ENCODE measurements at places on chromosomes 7 and 10. TPM values are rescaled to one million over a fixed set of nuclear protein-coding genes. Genes with fewer than 3 reads are reported as not detected.
A peak's percentile ranks its signal among the peaks of the same experiment; 100 is the strongest.

The CYP2W1 gene
- not detected for total RNA-seq

The AKR1C1 gene
- 0.12 TPM for total RNA-seq

GRCh38 chr7:69684369-69685292, 86.4 kb downstream of the AUTS2 start:
- DNase-seq = no peak

DNA sequence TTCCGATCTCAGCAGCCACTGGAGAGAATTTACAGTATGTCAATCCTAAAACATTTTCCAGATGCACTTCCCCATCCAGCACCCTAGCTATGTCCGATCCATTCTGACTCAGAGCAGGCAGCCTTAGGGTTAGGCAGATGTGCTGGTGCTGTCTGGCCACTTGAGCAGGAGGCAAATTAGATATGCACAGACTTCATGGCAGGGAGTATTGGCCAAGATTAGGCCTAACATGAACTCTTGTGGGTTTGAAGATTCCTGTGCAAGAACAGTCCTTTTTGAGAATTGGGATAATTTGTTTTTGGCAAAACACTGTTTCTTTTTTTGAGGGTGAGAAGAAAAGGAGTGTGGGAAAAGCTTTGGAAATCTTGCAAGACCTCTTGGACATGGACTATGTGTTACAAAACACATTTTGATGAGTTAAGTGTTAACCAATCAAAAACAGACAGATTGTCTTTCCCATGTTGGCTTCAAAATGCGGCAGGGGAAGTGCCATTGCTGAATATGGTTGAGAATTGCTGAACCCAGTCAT, 218.6 kb upstream of the INHBA start:
- DNase-seq = no peak

The TMEM184A gene
- not detected for total RNA-seq

DNA sequence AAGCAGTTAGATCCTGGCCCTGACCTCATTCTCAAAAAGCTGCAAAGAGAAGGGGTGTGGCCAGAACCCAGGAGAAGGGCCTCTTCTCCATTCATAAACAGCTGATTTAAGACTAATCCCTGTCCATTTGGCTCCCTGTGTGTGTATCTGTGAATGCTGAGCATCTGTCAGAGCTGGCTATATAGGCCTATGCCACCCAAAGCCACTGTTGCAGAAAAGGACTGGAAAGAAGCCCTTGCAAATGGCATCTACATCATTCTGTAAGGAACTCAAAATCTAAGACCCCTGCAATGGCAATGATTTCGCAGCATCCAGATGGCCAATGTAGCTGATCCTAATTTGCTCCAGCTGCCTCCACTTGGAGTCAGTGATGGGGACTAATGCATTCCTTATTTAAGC, 384.5 kb downstream of the KCNMA1 start:
- DNase-seq = no peak

DNA sequence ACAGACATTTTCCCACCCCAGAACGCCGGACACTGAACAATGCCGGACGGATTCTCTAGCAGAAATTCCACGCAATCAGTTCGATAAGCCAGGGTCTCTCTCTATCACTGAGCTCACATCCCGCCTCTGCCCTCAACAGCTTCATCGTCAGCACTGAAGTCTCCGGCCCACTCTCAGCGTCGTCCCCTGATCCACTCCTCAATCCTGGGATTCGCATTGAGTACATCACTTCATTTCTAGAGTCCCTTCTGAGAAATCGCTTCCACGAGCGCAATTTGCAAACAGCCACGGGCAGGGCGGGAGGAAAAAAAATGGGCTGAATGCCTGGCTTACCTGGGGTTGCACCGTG, 365 bp downstream of the YME1L1 start:
- DNase-seq = peak; percentile 51

The NEBL gene
- not detected for total RNA-seq

DNA sequence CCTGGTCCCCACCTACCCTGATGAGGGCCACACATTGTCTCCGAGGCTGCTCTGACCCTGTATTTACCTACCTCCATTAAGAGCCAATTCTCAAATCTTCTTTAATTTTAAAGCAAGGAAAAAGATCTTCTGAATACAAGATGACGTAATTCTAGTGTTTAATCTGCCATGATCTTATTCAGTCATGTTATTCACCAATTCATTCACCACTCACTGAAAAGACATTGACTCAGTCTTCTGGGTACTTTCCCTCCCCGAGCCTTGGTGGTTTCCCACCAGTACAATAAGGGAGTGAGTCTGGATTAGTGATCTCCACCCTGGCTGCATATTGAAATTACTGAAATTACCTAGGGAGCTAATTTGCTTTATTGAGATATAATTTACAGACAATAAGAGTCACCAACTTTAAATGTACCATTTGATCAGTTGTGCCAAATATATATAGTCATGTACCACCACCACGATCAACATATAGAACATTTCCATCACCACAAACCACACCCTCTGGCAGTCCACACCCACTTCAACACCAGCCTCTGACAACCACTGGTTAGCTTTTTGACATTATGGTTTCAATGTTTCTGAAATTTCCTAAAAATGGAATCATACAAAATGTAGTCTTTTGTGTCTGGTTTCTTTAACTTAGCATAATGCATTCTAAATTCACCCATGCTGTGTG, 117.5 kb upstream of the UNC5B start:
- peak; percentile 69 for DNase-seq

DNA sequence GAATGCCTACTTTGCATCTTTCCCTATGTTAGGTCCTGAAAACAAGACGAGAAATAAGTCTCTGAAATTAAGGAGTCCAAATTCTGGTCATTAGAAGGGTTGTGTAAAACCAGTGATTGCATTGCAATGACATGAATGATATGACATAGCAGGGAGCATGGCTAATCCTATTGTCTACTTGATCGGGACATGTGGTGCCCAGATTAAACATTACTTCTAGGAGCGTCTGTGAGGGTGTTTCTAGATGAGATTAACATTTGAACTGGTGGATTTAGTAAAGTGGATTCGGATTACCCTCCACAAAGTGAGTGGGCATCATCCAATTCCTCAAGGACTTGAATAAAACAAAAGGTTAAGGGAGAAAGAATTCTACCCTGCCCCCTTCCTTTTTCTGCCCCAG, 434.9 kb upstream of the KLF6 start:
- DNase-seq = no peak

The PGAM2 gene
- 0.27 TPM for total RNA-seq

GRCh38 chr10:91541481-91541880, 91.4 kb downstream of the PPP1R3C start:
- no peak for DNase-seq

The SFTPA1 gene
- total RNA-seq = not detected

DNA sequence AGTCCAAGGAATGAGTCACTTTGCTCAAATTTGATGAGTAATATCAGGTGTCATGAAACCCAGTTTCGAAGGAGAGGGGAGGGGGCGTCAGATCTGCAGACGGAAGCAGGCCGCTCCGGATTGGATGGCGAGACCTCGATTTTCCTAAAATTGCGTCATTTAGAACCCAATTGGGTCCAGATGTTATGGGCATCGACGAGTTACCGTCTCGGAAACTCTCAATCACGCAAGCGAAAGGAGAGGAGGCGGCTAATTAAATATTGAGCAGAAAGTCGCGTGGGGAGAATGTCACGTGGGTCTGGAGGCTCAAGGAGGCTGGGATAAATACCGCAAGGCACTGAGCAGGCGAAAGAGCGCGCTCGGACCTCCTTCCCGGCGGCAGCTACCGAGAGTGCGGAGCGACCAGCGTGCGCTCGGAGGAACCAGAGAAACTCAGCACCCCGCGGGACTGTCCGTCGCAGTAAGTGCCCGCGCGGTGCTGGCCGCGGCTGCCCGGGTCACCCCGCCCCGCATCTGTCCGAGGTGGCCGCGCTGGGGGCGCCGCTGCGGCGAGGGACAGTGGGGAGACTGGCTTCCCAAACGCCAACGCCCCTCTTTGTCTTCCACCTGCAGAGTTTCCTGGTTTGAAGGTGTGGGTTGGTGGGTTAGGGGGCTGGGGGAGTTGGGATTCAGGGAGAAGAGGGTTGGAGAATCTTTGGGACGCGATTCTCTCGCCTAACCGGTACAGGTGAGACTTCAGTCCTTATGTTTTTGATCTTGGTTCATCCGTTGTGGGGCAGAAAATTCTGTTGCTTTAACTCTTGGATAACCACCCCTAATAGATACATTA, at the start of gene TAC1:
Gene TAC1, plus strand, starts transcription at position 351 of the 829 bp plus-strand sequence. CDS start 527 bp downstream, outside the sequence.
- peak; percentile 9 for DNase-seq

Data from activated CD4-positive, alpha-beta memory T cell treated with anti-CD3 and anti-CD28 coated beads for 36 hours (primary cell).